ENCODE measurements at places on chromosomes 4 and X.

- no peak for DNase-seq
Observed at GRCh38 chrX:40157228-40158035, 59.7 kb upstream of the BCOR start.

GRCh38 chr4:13541720-13542576, 2.4 kb downstream of the NKX3-2 start:
- no peak for DNase-seq

DNA sequence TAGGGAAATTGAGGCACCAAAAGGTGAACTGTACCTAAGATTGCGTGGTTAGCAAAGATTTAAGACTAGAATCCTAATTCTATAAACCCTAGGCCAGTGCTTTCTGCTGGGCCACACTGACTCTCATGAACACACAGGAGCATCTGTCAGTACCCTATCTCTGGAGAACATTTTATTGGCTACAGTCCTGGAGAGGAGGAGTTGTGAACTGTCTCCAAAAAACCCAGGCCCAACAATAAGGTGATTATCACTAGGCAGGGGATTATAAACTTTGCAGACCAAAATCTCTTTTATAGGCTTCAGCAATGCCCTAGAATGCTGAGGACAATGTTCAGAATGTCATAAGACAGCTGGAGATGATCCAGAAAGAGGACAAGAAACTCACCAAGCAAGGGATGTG, 24.1 kb downstream of the OPHN1 start:
- no peak for DNase-seq

DNA sequence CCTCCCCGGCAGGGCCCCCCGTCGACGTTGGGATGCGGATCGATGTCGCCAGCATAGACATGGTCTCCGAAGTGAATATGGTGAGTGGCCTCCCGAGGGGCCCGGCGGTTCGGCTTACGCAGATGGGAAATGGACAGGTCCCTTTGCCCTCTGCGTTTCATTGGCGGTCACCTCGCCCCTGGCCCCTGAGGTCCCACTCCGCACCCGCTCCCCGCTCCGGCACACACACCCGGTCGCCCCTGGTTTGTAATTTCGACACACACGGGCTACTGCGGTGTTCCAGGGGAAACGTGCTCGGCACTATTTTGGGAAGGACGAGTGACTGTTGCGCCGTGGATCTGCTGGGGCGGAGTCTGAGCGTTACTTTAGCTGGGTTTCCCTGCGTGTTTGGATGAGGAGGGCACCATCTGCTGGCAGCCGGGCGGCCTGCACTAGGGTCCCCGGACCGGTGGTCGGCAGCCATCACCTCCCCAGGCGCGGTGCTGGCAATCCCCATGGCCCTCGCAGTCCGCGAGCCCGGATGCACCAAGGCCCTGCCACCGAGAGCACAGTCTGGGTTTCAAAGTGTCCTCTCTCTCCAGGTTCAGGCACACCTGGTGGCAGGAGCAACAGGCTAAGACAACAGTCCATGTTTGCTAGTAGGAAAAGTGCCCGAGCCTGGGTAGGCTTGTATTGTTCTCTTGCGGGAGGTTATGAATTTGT, 1.2 kb downstream of the GABRB1 start:
- DNase-seq, result no peak

- DNase-seq, result no peak
Observed at GRCh38 chrX:39477762-39478120, 620.0 kb downstream of the BCOR start.

GRCh38 chr4:20253283-20253734, 1.6 kb downstream of the SLIT2 start:
- no peak for DNase-seq

DNA sequence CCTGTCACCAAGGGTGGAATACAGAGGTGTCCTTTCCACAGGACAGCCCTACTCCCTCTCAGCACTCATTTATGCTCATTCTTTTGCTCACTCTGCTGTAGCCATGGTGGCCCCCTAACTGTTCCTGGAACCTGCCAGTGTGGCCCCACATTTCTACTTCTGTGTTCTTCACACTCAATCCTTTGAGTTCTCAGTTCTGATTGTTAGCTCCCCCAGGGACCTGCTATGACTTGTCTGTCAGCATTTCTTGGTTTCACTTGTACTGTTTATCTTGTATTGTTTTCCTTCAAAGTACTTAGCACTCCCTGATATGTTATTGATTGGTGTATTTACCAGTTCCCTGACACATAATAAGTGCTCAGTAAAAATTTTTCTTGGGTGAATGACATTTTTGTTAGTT, 14.9 kb downstream of the VBP1 start:
- no peak for DNase-seq

GRCh38 chr4:147546349-147546748, 65.5 kb downstream of the EDNRA start:
- no peak for DNase-seq

DNA sequence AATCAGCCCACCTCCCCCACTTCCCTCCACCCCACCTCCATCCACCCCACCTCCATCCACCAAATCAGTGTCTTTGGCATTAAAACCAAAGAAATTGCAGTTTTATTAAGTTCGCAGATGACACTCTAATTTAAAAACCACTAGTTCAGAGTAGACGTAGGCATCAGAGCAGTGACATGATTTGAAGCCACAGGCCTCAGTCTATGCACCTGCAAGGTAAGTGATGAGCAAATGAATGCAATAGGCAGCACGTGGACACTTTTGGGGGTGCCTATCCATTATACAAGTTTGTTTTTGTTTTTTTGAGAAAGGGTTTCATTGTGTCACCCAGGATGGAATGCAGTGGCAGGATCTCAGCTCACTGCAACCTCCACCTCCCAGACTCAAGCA, 88.0 kb upstream of the TRIM2 start:
- DNase-seq, result no peak

DNA sequence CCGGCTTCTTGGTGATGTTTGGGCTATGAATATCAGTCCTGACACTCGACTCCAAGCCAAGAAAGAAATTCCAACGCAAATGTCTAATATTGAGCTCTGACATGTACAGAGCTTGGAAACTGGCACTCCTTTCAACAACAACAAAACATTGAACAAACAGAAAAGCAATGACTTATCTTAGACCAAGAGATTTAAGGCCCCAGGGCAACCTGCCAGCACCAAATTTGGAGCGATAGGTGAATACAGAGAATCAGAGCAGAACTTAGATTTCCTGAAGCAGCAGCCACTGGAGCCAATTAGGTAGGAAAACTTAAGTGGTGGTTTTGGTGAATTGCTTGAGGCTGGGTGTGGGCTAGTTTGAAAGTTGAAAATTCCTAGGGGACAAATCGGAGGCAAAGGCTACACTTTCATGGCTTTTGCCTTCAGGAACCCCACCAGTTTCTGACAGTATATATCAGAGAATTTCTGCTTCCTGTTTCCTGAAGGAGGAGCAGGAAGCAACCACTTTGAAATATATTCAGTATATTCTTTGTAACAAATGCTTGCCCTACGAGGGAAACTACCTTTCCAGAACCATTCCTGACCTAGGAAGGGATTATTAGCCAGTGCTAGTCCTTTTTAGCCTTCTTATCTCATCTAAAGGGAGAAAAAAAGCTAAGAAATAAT, 10.1 kb upstream of the FMR1 start:
- DNase-seq, result no peak

DNA sequence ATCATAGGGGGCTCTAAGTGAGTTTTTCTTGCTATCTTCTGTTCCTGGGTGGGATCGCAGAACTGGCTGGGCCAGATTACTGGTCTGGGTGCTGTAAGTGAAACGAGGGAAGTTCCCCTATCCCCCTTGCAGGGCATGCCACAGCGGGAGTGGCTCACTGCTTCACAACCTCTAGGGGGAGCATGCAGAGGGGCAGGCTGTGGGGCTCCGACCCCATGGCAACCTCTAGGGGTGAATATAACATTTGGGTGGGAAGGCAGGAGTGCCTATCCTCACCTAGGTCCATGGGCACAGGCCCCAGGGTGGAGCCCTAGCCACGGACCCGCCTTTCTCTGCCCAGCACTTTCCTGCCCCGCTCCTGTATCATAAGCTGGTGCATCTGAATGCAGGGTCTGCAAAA, 1.7 kb upstream of the RRAGB start:
- DNase-seq, result no peak

All from stimulated activated CD8-positive, alpha-beta memory T cell treated with anti-CD3 and anti-CD28 coated beads, Interleukin-4, amount 100 ng/mL, for 1 hour (primary cell).